ENCODE measurements at places on chromosomes 2 and 18.

- no peak for DNase-seq
Observed at GRCh38 chr2:64998658-64999061, 9.5 kb downstream of the SLC1A4 start.

- DNase-seq = no peak
Observed at GRCh38 chr18:8045160-8045883, 478.2 kb downstream of the PTPRM start.

DNA sequence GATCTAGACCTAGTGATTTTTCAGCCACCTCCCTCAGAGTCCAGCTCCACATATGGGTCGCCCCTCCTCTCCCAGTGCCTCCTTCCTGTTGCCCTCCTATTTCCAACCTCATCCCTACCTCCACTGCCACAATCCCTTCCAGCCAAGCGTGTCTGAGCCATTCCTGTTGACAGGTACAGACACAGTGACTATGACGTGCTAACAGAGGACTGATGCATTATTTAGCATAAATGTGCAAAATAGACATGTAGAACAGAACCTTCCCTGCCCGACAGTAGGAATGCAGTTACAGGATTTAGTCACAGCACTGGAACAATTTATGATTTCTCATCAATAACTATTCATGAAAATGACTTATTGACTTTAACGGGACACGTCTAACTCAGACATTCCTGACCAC lies 84.4 kb upstream of the PPP1CB start:
- no peak for DNase-seq

DNA sequence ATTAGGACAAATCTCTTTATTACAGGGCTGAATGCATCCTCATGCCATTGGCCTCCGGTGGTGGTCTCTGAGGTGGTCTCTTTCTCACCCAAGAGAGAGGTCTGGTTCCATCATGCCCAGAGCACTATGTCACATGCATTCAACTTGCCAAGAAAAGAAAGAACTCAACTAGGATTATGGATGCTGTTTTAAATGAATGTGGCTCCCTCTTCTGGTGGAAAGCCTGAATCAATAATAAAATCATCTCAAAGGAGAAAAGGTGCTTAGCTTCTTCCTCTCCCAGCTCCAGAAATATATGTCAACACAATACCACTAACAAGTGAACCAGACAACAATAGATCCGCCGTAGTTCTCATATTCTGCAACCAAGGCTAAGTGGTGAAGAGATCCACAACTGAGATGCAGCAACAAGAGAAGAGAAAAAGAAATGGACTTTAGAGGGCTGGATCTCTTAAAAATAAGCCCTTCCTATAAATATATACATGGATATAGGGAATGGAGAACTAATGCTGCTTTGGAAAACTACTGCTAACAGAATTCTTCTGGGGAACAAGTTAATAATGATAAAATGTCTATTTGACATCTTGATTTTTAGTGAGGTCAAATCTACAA lies 396.8 kb downstream of the NCKAP5 start:
- no peak for DNase-seq

DNA sequence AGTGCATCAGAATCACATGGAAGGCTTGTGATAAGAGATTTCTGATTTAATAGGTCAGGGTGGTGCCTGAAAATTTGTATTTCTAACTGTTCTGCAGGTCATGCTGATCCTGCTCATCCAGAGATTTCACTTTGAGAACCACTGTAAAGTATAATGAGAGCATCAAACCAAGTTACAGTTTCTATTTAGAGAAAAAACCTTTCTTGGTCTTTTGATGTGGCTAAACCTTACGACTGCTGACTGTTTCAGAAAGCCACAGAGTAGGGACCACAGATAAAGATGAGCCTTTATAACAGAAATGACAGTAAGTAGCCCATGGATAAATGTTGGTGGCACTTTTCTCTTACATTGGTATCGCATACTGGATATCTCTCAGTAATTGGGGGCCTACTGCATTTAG lies 109.4 kb upstream of the FANCL start:
- DNase-seq = no peak

DNA sequence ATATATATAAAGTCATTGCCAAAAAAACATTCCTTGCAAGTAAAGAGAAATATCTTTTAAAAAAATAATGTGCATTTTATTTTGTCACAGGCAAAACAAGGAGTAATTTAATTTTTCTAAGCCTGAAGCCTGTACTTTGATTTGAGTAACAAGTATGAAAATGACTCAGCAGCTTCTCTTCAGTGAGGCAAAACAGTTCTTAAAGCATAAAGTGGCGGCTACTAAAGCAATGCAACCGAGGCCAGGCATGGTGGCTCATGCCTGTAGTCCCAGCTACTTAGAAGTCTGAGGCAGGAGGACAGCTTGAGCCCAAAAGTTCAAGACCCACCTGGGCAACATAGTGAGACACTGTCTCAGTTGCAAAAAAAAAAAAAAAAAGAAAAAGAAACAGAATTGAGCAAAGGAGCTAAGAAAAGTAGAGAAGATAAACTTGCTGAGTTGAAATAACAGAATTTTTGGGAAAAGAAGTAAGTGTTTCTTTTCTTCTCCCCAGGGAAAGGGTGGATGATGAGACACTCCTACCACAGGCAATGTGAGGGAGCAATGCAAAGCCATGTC lies 29.6 kb downstream of the DOK1 start:
- no peak for DNase-seq

GRCh38 chr2:195494451-195494850 lies 162.6 kb upstream of the SLC39A10 start:
- no peak for DNase-seq

DNA sequence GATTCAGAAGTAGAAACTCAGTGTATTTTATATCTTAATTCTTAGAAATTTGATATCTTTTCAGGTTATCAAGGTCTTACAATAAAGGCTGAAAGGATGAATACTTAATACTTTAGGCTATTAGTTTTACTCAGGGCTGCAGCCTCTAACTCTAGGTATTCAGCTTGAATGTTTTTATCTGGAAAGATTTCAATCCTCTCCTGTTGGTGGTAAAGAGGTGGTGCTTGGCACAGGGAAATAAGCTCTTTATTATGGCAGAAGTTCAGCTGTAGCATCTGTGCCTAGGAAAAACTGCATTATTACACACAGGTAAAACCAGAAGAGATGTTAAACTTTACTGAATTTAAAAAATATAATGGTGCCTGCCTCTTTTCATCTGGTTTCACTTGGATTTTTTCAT lies 11.1 kb downstream of the ACVR2A start:
- no peak for DNase-seq

All from hypothalamus (tissue), 51 donors.